CD4-positive, CD25-positive, alpha-beta regulatory T cell (primary cell): ENCODE measurements at places on chromosomes 1 and 21.

- DNase-seq: no peak
These were observed 24.9 kb downstream of the MATN1 start for GRCh38 chr1:30698401-30698981.

DNA sequence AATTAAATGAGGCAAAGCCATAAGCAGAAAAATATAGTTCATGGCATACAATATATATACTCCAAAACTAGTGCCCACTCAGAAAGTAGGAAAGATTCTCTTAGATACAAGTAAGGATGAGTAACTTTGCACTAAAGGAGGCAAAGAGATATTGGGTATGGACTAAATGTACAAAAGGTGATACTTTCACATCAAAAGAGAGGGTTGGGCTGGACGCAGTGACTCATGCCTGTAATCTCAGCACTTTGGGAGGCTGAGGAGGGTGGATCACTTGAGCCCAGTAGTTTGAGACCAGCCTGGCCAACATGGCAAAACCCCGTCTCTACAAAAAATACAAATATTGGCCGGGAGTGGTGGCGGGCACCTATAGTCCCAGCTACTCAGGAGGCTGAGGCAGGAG, 6.7 kb downstream of the KYAT3 start:
- no peak for DNase-seq

GRCh38 chr1:160413716-160414115, 13.4 kb downstream of the VANGL2 start:
- DNase-seq: no peak

- no peak for DNase-seq
These were observed 1.1 kb downstream of the CRCT1 start for GRCh38 chr1:152515434-152515783.

DNA sequence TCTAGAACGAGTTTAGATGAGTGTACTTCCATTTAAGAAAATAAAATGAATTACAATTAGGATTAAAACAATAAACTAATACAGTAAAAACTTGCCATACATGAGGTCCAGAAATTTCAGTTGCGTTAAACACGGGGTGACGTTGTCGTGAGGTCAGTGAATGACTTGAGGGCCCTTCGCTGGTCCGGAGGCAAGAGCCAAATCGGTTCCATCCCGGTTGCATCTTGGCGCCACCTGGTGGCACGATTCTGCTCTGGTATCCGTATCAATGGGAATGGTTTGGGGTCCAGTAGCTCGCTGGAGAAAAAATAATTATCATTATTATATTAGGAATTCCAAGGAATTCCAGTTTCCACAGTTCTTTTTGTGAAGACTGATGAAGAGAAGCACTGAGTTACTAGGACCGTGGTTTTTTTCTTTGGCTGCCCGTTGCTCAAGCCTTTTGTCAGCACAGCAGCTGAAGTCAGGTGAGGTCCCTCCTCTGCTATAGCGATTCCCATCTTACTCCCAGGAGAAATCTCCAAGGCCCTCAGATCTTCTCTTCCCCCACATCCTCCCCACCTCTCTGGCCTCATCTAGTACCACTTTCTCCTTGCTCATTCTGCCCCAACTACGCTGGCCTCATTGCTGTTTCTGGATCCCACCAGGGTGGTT, 161.4 kb downstream of the SLC35F3 start:
- DNase-seq: peak; percentile 42

- no peak for DNase-seq
These were observed at the start of gene S100A13 for GRCh38 chr1:153626904-153627714. TSS of gene S100A13 (minus strand) at chr1:153627505. CDS start at chr1:153626472, 1,033 bp downstream.

- no peak for DNase-seq
These were observed 2219.4 kb downstream of the NCAM2 start for GRCh38 chr21:23217597-23217996.

DNA sequence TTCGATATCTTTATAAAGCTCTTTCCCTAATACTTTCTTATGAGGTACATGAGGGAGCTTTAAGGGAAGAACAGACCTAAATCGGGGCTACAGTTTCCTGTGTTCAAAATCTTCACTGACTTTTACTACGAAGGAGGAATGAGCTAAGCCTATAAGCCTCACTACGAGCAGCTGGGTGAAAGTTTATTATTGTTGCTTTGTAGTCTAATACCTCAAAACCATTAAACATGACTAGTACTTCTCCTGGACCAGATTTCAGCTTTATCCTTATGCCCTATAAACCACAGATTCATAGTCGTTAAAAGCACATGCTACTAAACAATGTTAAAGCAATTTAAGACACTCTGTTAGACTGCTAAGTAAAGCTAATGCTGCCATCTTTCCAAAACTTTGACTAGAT, 30.2 kb downstream of the NDC1 start:
- DNase-seq: no peak

GRCh38 chr21:34548781-34549376, 36.9 kb upstream of the KCNE1 start:
- DNase-seq: no peak

DNA sequence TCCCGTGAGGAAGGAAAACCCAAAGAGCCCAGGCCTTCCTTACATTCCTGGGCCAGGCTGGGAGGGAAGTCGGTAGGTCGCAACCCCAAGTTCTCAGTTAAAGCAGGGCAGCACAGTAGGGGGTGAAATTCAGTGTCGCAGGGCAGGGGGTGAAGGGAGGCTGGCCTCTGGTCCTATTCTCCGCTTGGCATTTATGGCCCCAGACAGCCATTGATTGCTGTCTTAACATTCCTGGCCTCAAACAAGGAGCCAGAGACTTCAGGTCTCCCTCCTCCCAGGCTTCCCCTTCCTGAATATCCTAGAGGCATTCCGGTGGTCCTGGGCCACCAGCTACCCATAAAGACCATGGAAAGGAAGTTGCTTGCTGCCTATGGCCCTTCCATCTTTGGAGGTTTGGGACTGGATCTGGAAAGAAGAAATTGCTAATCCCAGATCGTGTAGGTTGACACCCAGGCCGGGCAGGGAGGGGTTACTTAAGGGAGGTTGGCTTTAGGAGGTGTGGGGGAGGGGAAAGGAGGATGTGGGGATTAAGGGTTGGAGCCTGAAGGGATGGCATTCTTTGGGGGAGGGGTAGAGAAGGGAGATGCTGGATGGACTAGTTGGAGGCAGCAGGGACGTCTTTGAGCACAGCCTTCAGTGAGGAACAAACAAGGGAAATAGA, 1.7 kb downstream of the LIN28A start:
- DNase-seq: no peak

DNA sequence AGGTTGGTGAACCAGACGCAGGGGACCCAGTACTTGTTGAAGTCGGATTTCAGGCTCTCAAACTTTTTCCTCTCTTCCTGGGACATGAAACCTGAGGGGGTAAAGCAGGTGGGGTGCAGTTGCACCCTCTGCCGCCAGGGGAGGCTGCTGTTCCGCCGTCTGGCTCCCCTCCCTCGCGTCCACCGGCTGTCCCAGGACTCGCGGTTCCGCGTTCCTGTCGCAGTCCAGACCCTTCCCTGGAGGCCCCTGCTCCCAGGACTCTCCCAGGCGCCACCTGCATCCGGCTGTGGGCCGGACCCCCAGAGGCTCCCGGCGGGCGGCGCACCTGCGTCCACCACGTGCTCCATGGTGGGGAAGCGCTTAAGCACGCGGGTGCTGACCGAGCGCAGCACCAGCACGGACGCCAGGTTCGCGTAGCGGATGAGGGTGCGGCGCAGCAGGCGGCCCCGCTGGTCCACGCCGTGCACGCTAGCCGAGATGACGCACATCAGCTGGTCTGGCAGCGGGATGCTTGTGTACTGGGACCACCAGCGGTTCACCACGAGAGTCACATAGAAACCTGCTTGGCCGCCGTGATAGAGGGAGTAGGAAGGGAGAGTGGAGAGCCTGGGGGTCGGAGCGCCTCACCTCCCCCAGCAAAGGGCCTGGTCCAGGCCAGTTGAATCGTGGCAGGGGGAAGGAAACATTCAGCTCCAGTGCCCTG, 1.7 kb downstream of the BEST4 start:
- DNase-seq: peak; percentile 81

DNA sequence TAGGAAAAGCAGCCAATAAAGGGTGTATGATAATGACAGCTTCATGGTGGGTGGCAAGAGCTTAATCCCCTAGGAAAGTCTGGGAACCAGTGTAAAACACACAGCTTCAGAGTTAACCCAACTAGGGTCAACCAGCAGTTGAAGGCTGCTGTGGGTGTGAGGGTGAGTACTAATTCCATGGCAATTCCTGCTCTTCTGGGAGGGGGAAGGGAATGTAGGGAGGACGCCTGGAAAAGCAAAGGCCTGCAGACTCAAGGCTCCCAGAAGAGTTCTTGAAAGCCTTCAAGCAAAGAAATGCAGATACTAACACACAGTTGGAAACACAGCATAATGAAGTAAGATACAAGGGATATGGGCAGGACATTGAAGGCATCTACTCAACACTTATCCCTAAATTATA, 28.1 kb downstream of the TTLL7 start:
- DNase-seq: no peak

DNA sequence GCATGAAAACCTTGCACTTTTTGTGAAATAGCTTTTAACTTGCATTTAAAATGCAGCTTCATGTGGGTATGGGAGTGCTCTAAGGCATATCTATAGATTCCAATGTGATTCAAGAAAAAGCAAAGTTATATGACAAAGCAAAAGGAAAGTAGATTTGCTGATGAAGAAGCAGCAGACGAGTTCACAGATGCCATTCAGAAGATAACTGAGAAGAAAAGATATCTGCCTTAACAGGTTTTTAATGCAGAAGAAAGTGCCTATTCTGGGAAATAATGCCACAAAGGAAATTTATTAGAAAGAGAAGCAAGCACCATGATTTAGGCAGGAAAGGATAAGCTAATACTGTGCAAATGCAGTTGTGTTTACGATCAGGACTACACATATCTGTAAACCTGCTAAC, 68.1 kb downstream of the PHTF1 start:
- no peak for DNase-seq

GRCh38 chr1:34787461-34788420, 5.1 kb upstream of the GJA4 start:
- DNase-seq: no peak

- no peak for DNase-seq
These were observed 23.8 kb downstream of the CACNA1S start for GRCh38 chr1:201088395-201088794.

- no peak for DNase-seq
These were observed 720.7 kb upstream of the CXADR start for GRCh38 chr21:16792101-16792500.

- no peak for DNase-seq
These were observed 36.6 kb downstream of the CD58 start for GRCh38 chr1:116534014-116534739.

GRCh38 chr1:1137256-1138045, 21.6 kb upstream of the C1orf159 start:
- peak; percentile 77 for DNase-seq

- DNase-seq: peak; percentile 84
These were observed 4.8 kb upstream of the IFNLR1 start for GRCh38 chr1:24191860-24192259.

- DNase-seq: no peak
These were observed 63.6 kb downstream of the UBE2U start for GRCh38 chr1:64266991-64267390.

DNA sequence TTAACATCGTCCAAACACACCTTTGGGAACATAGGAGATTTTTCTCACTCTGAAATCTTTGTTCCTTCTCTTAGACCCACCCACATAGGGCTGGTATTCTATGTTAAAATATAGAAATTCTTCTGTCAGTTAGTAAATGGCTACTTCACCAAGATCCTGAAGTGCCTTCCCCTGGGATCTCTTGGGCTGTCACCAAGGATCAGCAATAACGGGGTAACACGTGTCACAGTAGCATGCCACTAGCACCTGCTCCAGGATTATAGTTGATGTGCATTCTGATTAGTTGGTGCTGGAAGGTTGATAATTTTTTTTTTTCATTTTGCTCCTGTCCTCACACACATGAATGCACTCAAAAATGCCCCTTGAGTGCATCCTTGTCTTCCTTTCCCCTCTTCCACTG, 298.7 kb downstream of the NTNG1 start:
- DNase-seq: no peak

DNA sequence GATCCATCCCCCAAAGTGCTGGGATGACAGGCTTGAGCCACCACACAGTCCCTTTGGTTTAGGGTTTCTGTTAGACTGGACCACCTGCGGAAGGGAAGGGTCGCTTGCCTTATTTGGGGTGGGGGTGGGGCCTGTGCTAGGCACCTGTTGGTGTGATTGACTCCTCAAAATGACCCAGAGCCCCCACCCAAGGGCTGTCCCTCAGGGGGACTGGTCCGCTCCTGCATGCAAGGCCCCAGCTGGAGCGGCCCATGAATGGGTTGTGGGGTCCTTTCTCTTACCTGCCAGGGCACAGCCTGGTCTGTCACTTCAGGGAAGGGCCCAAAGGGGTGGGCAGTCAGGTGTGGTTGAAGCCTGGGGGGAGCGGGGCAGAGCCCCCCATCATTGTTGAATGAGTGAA, 1.8 kb upstream of the CSTB start:
- no peak for DNase-seq

DNA sequence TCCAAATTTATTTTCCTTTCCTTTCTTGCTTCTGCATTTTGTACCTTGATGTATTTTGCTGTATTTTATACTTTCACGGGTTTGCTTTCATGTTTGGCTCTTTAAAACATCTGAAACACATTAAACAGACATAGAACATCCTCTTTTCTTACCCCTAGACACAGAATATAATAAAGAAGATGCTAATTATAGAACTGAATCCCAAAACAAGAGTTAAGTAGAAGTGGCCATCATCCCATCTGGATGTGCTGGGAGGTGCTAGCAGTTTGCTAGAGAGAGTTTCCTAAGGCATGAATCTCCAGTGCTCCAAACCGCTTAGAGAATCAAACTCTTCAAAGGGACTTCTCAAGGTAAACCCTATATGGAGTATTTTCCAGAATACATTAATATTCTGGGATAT, 53.9 kb upstream of the GNG12 start:
- no peak for DNase-seq

GRCh38 chr1:151312826-151313225, 14.4 kb downstream of the PI4KB start:
- no peak for DNase-seq

- DNase-seq: no peak
These were observed 109.4 kb downstream of the TLR5 start for GRCh38 chr1:223033658-223034057.

- no peak for DNase-seq
These were observed 192.9 kb upstream of the VAMP3 start for GRCh38 chr1:7578206-7578605.

DNA sequence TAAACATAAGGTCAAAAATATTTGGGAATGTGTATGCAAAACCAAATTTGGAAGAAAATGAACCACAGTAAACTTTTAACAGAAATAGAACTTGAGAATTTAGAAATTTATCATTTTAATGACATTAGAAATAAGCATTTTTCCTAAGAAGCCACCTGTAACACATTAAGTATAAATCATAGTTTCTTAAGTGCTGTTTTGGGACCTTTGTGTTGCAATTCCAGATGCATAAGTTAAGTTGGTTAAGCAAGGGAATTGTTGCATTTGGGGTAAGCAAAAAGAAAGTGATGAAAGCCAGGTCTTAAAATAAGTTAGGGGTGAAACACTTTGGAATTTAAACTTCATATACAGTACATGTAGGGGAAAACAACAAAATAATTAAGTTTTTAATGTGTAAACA, 49.8 kb downstream of the CDKN2C start:
- DNase-seq: no peak
